ENCODE measurements at places on chromosomes 11 and 22. TPM values are rescaled to one million over a fixed set of nuclear protein-coding genes. Genes with fewer than 3 reads are reported as not detected.

DNA sequence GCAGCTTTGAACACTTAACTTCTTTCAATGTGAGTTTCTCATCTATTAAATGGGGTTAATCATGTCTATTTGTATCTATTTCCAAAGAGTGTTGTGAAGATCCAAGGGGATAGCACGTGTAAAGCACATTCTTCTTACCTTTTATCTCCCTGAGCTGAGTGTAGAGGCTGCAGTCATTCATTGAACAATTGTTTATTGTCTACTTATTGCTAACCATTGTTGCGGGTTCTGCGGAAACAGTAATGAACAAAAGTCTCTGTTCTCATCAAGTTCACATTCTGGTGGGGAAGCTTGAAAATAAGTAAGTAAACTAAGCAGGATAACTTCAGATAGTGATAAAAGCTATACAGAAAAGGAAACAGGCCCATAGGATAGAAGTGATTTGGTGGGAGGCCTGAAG, 27.4 kb upstream of the PLET1 start:
- DNase-seq: no peak

DNA sequence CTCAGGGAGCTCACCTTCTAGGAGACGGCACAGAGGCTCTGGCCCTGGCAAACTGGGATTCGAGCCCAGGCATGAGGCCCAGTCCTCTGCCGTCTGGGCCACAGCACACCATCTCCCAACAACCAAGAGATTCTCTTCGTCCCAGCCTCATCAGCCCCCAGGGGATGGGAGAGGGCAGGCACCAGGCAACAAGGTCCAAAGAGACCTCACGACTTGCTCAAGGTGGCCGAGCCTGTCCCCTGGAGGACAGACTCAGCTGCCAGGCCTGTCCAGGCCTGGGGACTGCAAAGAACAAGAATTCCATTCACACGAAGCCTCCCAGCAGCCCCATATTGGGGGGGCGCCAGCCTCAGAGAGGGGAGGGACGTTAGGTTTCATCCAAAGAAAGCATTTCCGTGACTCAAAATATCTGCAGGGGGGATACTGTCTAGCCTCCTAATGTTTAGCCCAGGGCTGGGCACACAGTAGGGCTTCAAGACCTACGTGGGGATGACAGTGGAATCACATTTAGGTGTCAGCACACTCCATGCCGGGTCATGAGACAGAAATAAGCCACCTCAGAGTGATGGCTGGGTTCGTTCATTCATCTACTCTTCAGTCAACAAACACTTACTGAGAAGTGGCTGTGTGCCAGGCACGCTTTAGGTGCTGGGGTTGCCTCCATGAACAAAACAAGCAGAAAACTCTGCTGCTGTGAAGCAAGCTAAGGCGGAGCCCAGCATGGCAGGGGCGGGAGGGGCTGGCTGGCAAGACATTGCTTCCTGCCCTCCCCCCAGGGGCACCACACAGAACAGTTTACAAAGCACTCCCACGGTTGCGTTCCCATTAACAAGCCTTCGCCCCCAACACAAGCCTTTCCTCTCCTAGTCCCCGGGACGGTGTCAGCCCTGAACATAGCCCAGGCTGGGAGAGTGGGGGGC, 1.2 kb downstream of the CARNS1 start:
- no peak for DNase-seq

The CRYBA4 gene
- total RNA-seq: 1.3 TPM

- no peak for DNase-seq
Measured at GRCh38 chr11:70739091-70739490, 340.8 kb downstream of the CTTN start.

- DNase-seq: no peak
Measured at GRCh38 chr11:34331329-34331728, 26.5 kb downstream of the ABTB2 start.

The CSF2RB gene
- 23.4 TPM for total RNA-seq

GRCh38 chr11:33668468-33668825, 32.2 kb downstream of the C11orf91 start:
- DNase-seq: no peak

The OR8G1 gene
- not detected for total RNA-seq

DNA sequence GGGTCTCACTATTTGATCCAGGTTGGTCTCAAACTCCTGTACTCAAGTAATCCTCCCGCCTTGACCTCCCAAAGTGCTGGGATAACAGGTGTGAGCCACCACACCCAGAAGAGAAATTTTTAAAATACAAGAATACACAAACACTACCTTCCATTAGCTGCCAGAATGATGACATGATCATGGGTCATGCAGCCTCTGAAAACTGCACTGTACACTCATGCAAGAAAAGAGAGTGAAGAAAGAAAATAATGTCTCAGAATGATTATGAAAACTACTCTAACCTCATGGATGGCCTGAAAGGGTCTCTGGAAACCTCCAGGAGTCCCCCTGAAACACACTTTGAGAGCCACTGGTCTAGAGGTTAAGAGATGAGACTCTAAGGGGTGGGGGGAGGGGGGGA, 18.8 kb downstream of the VPS37C start:
- DNase-seq: no peak

GRCh38 chr11:8649361-8649760, 33.1 kb downstream of the TRIM66 start:
- no peak for DNase-seq

The FAM180B gene
- 0.26 TPM for total RNA-seq

DNA sequence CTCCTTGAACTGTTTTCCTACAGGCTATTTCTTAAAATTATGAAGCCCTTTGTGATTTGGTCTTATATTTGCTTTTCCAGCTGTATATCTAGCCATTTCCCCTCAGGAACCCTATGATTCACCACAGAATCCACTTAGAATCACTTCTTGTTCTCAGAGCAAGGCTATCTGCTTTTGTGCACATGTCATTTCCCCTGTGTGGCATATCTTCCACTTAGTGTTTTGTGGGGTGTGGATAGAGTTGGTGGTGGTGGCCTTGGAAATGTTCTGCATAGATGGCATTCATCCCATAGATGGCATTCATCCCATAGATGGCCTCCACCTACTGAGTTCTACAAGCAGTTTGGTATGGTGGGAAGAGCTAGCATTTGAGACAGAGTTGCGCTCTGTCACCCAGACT, 44.7 kb downstream of the SWAP70 start:
- no peak for DNase-seq

The SMIM35 gene
- 0.67 TPM for total RNA-seq

GRCh38 chr22:24061124-24061684, 50.1 kb downstream of the CABIN1 start:
- DNase-seq: no peak

- no peak for DNase-seq
Measured at GRCh38 chr11:34251589-34251980, 106.2 kb downstream of the ABTB2 start.

GRCh38 chr11:99238401-99238800, 217.7 kb downstream of the CNTN5 start:
- DNase-seq: no peak

DNA sequence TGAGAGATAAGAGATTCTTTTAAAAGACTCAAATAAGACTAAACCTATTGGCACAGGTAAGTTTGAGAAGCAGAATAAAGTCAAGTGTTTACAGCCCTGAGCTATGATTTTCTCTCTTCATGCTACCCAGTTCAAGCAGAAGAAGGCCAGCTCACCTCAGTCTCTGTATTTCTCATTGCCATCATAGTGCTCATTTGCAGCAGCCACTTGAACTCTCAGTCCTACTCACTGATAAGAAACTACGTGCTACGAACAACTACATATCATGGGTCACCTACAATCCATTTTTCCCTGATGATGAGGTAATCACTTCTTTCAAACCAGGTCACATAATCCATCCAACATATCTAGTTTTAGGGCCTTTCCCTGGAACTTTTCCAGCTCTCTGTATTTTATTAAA, 617.5 kb downstream of the JRKL start:
- no peak for DNase-seq

The TRIM22 gene
- total RNA-seq: 49.7 TPM

DNA sequence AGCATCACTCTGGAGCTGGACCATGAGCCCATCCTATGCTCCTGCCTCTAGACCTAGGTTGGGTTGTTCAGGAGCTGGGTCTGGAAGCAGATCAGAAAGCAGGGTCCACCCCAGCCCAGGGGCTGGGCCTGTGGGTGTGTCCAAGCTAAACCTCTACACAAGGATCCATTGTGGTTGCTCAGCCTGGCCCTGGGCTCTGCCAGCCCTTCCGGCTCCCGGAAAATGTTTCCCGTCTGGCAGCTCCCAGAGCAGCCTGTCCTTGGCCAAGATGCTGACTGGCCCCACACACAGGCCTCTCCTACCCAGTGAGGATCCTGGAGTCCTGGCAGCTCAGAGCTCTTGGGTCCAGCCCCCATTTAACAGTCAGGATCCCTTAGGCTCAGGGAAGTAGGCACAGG, 35.3 kb upstream of the FCHSD2 start:
- DNase-seq: no peak

GRCh38 chr11:126282361-126282735, 545 bp upstream of the TIRAP start:
- DNase-seq: peak; percentile 35

The ZNF70 gene
- total RNA-seq: 8.4 TPM

GRCh38 chr22:49051491-49052022, 776.1 kb downstream of the BRD1 start:
- no peak for DNase-seq

DNA sequence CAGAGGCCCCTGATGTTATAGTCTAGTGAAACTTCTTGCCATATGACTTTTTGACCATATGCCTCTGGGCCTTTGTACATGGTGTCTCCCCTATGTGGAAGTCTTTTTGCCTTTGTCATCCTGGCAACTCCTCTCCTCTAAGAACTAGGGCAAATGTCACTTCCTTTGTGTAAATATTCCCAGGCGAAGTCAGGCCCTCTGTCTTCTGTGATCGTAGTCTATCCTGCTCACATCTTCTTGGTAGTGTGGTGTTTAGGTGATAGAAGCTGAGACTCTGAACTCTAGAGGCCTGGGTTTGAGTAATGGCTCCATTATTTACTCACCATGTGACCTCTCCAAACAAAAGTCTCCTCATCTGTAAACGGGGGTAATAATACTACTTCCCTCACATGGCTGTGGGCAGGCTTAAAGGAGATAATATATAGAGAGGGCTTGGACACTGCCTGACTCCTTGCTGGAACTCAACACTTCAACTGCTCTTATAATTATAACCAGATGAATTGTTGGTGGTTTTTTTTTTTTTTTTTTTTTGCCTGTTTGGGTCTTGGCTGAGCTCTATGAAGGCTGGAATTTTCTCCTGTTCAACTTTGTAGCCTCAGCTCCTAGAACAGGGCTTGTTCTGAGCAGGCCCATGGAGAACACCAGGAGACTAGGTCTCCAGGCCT, 43.8 kb downstream of the INSC start:
- no peak for DNase-seq

- DNase-seq: no peak
Measured at GRCh38 chr11:10498022-10498400, 42.9 kb downstream of the AMPD3 start.

DNA sequence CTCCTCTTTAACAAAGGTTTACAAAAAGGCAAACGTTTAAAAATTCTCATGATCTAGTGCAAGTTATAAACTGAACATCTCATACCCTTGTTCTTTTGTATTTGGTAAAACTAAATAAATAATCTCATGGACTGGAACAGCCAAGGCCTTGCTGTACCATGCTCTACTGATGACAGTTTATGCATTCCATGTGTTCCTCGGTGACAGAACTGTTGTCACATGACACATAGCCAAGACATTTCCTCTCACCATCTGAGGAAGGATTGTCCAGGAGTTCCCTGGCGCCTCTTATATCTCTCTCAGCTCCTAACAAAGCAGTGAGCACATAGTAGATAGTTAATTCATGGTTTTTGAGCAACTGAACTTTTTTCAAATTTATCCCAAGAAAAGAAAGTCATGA, 12.6 kb downstream of the CCDC83 start:
- DNase-seq: no peak

The CEND1 gene
- total RNA-seq: 32.5 TPM

The PGA5 gene
- total RNA-seq: not detected

The PATE2 gene
- 1.1 TPM for total RNA-seq

DNA sequence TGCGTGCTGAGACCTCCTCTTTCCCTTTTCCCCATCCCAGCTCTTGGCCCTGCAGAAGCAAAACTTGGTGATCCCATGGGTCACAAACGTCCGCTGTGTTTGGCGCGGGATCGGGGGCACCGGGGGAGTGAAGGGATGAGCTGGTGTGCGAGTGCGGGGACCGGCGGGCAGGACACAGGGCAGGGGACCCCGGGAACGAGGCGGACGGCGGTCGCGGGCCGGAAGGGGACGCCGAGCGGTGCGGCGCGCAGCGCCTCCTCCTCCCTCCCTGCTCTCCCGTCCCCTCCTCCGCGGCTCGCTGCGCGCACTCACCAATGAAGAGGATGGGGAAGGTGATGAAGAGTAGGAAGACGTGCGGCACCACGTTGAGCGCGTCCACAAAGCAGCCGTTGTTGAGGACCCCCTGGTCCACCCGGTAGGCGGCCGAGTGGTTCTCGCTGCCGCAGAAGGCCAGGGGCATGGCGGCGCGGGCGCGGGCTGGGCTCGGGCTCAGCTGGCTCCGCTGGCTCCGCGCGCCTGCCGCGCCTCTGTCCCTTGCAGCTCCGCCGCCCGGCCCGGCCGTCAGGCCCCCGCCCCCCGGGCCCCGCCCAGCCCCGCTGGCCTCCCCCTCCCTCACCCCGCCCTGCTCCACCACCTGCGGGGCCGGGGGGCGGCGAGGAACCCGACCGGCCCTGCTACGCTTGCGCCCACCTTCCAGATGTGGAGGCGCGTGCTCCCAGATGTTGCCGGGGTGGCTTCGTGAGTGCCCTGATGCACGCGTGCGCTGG, at the start of gene ABCC8:
TSS of gene ABCC8 (minus strand) at position 529 of the 767 bp plus-strand sequence. CDS start at position 460, 69 bp downstream.
- no peak for DNase-seq

GRCh38 chr11:2927121-2927800, 2.0 kb downstream of the PHLDA2 start:
- DNase-seq: no peak

The OR6Q1 gene
- not detected for total RNA-seq

The OR4A16 gene
- total RNA-seq: not detected

The GAS2 gene
- total RNA-seq: 4.1 TPM

The ARHGAP32 gene
- not detected for total RNA-seq

The KCTD17 gene
- 22.0 TPM for total RNA-seq

- no peak for DNase-seq
Measured at GRCh38 chr11:71272161-71272560, 19.8 kb upstream of the SHANK2 start.

GRCh38 chr11:118132385-118133151, 20.1 kb downstream of the SCN4B start:
- no peak for DNase-seq

The POU2AF2 gene
- not detected for total RNA-seq

DNA sequence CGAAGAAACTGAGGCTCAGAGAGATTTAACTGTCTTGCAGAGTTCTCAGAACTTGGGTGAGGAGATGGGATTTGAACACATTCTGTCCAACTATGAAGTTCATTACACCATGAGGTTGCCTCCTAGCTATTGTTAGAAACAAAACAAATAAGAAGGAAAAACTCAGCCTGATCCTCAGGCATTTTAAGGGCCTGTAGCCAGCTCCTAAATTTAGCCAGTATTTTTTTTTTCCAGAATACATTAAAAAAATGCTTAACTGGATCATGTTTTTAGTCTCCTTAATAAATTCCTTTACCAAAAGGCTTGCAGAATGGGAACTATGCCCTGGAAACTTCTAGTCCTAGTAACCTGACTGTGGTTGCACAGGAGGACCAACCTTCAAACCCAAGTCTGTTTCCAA, 212.0 kb downstream of the CSNK2A3 start:
- no peak for DNase-seq

Measured in OCI-LY7 (cell line).